ENCODE measurements at places on chromosomes 6 and 20.

DNA sequence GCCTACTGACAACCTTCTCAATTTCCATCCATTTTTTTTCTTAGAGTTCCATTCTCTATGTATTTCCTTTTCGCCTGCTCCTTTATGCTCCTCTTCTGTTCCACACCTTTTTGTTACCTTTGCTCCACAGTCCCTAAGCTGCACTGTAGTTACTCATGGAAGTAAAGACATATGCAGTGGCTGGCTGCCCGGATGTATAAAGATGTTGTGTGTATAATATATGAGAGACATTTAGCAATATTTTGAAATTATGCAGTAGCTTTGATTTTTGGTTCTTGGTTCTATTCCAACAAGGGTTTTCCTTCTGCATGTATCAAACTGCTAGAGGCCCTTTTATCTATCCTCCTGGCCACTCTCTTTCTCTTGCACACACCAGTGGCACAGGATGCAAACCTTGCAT is 234.9 kb downstream of the DOK5 start:
- DNase-seq, result no peak

GRCh38 chr6:25453288-25453687 is 174.1 kb downstream of the CARMIL1 start:
- no peak for DNase-seq

DNA sequence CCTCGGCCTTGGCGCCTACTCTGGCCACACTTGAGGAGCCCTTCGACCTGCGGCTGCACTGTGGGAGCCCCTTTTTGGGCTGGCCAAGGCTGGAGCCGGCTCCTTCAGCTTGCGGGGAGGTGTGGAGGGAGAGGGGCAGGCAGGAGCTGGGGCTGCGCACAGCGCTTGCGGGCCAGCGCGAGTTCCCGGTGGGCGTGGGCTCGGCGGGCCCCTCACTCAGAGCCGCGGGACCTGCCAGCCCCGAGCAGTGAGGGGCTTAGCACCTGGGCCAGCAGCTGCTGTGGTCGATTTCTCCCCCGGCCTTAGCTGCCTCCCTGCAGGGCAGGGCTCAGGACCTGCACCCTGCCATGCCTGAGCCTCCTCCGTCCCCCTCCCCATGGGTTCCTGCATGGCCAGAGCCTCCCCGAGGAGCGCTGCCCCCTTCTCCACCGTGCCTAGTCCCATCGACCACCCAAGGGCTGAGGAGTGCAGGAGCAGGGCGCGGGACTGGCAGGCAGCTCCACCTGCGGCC is 136.8 kb downstream of the EPHA7 start:
- no peak for DNase-seq

DNA sequence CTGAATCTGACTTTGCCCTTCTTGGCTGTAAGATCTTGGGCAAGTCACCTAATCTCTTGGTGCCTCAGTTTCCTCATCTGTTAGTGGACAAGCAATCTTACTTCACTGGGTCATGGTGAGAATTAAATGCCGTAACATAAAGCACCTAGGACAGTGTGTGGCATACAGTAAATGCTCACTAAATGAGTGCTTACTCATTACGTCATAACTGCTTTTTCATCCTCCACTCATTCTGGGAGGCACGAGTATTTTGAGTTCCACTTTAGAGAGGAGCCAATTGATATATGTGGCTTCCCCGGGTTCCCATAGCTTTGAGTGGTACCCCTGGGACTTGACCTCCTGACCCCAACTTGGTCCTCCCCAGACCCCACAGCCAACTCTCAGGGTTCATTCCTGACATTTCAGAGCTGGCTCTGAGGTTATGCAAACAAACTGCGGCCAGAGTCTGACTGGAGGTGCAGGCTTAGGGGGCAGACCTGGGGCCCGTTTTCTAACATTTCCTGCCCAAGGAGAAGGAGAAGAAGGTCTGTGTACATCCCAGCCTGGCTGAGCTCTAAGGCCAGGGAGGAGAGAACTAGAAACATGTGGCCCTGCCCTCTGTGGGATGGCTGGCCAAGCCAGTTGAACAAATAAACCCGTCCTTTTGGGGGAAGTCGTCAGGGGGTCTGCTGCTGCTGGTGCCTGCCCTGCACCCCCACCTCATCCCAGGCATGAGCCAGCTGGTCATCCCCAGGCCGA is 5.8 kb downstream of the ANGPT4 start:
- DNase-seq, result no peak

- DNase-seq, result no peak
Measured at GRCh38 chr6:16766043-16766536, 4.8 kb upstream of the ATXN1 start.

DNA sequence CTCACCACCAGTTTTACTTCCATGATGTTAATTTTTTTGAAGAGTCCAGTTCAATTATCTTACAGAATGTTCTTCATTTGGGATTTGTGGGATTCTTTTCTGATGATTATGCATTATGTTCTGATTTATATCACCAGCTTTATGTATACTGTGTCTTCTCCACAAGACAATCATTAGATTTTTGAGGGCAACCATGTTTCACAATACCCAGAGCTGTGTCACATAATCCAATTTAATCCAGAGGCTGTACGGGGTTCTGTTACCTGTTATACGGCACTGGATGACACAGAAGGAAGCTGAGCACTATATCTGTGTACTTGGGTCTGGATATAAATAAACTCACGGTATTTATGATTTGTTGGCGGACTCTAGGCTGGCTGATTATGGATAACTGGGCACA is 41.6 kb upstream of the RPN2 start:
- DNase-seq, result no peak

DNA sequence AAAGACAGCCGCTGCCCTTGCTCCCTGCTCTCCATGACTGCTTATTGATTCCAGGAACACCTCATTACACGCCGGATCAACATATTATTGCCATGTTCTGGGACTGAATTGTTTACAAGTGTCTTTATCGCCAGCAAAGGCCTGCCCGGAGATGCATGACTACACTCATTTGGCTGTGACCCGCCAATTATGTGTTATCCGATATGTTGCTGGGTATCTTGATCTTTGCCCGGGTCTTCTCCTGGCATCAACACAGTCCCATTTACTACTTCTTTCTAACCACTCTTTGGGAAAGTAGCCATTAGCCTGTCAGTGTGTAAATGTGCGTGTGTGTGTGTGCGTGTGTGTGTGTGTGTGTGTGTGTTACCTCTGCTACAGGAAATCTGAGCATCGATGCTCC is 15.4 kb downstream of the LINC00237 start:
- DNase-seq, result no peak

- no peak for DNase-seq
Measured at GRCh38 chr6:15077006-15077405, 168.9 kb upstream of the JARID2 start.

DNA sequence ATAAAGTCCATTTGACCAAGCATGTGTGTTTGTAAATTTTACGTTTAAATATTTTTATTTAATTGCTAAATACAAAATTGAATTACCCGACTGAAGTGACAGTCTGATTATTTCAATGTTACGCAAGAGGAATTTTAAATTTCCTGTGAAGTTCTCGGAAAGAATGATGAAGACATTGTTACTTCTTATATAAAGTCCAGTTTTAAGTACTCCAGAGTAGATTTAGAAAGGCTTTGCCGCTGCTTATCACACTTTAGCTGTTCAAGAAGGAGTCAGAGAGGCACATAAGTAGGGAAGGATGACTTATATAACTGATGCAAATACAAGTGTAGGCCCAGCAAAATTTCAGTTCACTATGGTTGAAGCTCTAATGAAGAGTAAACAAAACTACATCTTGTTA is 265.1 kb upstream of the CITED2 start:
- DNase-seq, result no peak

GRCh38 chr20:49578436-49578835 is 10.5 kb upstream of the PTGIS start:
- DNase-seq, result peak; percentile 11

GRCh38 chr6:129946439-129947140 is 71.8 kb upstream of the L3MBTL3 start:
- DNase-seq, result no peak

DNA sequence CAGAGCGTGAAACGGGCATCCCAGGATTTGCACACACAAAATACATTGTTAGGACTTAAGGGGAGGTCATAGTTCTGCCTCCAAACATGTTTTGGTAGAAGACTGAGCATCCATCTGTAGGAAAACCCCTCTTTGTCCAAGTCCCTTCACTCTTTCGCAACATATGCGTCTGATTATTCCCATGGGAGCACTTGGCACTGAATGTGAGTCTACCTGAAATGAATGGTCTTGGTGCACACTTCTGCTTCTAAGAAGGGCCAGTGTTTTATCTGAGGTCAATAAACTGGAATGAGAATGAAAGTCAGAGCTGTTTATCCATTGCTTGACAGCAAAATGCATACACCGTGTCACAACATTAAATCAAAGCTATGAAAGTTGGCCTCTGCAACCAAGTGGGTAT is 33.0 kb downstream of the GJA10 start:
- no peak for DNase-seq

DNA sequence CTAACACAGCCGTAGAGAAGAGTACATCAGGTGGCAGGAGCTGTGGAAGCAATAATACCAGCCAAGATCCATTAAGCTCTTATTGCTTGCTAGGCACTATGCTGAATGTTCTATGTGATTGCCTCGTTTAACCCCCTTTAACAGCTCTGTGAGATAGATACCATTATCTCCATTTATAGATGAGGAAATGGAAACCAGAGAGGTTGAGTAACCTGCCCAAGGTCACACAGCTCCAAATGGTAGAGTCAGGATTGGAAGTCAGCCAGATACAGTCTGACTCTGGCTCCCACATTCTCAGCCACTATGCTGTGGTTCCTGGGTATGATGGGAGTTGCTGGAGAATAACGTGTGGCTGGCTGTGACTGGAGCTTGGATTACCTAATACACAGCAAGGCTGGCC is 92.4 kb downstream of the DLGAP4 start:
- DNase-seq, result no peak

GRCh38 chr20:819680-820322 is 13.7 kb upstream of the FAM110A start:
- no peak for DNase-seq

DNA sequence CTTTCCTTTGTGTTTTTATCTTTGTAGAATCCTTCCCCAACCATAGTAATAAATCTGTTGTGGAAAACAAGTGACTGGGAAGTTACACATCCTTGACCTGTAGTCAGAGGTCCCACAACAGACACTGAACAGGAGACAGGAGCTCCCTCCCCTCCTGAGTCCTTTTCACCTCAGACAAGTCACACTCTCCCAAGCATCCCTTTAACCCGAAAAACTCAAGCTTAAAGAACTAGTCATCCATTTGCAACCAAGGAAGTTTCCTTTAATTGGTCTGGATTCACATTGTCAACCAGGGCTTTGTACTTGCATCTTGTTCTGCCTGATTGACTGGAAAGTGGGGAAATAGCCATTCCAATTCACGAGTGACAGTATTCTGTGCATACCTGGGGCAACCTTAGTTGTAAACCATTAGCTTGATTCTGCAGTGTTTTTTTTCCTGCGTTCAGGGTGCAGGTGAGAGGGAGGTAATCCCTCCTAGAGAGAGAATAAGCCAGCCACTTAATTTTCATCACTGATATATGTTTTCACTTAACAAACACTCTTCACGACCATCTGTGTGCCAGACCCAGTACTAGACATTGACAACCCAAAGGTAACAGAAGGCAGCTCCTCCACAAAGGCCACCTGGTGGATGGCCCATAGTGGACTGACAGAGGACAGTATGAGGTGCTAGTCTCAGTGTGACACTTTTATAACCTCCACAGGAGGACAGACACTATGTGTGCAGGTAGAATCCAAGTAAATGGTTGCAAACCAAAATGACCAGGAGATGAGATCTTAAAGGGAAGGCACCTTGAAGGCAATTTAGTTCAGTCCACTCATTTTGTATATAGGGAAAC is 112.4 kb downstream of the SLX4IP start:
- no peak for DNase-seq

DNA sequence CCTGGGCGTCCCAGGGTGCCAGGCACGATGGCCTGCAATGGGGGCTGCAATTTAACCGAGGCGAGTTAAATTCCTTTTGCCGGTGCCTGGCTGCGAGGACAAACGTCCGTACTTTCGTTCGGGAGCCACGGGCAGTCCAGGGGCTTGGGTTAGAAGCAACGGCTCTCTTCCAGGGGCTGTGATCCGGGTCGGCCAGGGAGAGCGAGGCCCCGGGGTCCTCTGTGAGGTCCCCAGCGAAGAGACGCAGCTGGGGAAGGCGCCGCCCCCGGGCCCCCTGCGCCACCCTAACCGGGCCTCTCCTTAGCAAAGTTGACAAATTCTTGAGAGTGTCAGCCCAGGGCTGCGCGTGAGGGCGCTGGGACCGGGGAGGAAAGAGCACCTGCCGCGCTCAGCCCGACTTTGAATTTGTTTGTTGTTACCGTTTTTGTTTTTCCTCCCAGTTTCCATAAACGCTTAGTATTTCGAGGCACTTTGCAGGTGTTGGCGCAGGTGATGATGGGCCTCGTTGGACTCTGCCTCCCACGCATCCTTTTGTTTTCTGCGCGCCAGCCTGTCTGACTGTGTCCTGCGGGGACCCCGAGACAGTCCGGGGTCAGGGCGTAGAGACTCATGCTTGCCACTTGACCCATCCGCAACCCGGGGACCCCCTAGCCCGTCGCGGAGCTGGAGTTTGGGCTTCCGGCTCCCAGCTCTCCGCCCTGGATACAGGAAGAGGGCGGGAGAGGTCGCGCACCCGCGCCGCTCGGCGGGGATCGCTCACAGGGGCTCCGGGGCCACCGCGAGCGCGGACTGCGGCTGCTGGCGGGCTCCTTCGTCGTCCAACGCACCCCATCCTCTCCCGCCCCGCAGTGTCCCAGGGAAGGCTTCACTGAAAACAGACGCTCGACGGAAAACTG is 5.8 kb downstream of the OLIG3 start:
- DNase-seq, result no peak

GRCh38 chr6:106444777-106445507 is 84.4 kb downstream of the CRYBG1 start:
- DNase-seq, result no peak

DNA sequence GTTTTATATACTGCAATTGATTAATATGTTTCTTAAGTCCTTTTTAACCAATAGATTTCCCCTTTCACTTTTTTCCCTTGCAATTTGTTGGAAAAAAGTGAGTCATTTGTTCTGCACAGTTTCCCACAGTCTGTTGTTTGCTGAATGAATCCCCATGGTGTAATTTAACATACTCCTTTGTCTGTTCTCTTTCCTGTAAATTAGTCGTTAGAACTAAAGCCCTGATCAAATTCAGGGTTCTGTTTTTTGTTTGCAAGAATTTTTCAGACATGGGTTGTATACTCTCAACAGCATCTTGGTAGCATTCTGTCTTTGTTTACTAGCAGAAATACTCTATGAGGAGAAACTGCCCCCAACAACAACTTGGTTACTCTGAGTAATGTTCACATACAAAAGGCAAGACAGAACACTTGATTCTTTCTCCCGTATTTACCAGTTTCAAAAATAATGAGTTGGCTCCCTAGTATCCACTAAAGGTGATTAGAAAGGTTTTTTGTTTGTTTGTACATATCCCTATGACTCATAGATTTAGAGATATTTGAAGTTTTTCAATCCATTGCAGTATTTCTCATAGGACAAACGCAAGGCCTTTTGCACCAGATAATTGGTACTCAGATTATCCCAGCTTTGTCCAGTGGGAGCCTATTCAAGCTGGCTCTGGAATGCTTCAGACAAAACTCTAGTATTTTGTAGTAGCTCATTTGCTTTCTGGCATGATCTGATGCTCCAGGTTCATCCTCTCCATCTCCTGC is 16.5 kb downstream of the BLOC1S5 start:
- DNase-seq, result no peak

- no peak for DNase-seq
Measured at GRCh38 chr6:37503309-37503965, 3.7 kb upstream of the CCDC167 start.

Data from right forelimb (tissue), 1 donor.